DMS153 (cell line): ENCODE measurements at places on chromosomes 5 and 9.

DNA sequence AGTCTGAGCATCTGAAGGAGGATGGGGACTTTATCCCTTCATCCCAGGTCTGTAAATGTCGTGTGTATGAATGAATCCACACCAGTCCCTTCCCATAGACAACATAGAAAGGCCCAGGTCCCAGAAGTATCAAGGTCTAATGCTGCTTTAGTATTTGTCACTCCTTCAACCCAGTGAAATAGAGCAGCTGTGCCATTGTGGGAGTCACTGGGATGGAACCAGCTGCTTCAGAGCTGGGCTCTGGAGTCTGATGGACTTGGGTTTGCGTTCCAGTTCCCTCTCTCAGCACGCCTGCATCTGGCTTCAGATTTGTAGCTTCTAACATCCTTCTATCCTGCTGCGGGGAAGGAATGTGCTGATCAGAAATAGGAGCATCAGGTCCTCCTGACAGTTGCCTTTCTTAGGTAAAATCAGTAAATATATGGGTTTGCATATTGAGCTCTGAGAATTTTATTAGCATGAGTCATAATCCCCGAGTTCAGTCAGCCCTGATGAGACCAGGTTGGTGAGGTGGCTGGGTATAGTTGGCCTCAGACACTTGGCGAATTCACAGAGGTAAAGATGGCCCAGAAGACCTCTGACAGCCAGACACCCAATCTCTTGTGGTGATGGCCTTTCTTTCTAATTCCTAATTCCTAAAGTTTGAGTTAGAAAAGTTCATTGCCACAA lies 10.1 kb downstream of the ACO1 start:
- DNase-seq: no peak

DNA sequence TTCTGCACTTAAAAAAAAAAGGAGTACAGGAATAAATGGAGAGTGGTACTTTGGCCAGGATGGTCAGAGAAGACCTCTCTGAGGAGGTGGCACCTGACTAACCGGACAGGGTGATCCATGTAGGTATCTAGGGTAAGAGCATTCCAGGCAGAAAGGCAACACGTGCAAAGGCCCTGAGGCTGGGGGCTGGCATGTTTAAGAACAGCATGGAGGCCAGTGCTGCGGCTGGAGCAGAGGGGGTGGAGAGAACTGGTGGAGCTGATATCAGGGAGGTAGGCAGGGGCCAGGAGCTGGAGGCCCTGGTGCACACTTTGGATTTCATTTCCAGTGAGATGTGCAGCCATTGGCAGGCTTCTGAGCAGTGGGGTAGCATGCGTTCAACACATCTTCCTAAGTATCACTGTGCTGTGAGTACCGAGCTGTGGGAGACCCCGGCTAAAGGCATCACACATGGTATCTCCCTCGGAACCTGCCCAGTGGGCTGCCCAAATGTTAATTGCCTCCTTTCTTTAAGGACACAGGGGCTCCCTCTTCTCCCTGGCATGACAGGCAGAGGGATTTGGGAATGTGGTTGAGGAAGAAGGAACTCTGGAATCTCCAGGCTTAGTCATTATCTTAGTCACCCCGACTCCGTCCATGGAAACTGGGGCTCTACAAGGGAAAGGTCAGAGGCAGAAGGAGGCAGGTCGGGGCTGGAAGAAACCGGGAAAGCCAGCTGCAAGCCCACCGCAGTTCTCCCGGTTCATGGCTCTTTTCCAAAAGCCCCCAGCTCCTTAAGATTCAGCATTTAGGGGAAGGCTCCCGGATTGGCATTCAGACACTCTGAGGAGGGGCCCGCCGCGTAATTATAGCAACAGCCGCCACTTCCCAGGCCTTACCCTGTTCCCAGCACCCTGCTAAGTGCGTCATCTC lies 18.6 kb downstream of the SLC6A7 start:
- no peak for DNase-seq

DNA sequence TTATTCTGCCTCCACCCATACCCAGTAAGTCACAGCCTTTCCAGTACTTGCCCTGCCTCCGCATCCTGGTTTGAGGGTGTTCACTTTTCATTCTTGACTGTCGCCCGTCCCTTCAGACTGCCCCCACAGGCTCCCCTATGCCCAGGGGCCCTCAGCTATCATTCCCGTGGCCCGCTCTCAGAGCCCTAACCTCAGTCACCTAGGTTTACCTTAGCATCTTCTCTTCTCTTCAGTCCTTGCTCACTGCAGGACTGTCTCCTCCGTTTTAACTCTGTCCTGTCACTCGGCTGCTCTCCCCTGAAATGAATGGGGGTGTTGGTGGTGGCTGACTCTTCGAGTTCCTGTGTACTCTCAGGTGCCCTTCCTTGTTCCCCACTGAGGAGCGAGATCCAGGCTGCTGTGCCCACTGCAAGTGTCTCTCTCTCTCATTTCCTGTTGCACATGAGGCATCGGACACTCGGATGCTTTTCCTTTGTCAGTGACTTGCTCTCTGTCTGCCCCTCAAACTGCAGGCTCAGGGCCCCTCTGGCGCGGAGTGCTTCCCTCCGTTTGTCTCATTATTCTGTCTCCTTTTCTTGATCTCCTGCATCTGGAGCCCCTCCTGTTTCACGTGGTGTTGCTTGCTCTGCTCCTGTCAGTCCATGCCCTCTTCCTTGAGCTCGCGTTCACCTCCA lies 89.8 kb downstream of the CACNA1B start:
- DNase-seq: no peak

DNA sequence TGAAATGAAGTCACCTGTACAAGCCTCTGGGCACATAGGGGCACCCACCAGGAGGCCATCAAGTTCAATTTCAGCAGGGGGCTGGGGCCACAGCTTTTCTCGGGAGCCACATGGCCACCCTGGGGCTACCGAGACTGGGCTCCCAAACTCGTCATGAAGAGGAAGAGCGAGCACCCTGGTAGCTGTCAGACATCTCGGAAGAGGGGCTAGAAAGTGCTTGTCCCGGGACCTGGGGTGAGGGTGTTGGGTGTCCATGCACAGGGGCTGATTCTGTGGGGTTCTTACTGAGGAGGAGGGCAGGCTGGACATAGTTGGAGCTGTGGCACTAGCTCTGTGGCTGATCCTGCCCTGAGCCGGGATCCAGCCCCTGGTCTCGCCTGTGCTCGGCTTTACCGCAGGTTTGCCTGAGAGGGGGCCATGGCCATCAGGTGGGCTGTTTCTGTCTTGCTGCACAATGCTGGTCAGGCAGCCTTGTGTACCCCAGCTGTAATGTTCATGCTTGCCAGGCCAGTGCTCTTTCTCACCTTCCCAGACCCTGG lies 70.3 kb downstream of the PHF2 start:
- DNase-seq: no peak

DNA sequence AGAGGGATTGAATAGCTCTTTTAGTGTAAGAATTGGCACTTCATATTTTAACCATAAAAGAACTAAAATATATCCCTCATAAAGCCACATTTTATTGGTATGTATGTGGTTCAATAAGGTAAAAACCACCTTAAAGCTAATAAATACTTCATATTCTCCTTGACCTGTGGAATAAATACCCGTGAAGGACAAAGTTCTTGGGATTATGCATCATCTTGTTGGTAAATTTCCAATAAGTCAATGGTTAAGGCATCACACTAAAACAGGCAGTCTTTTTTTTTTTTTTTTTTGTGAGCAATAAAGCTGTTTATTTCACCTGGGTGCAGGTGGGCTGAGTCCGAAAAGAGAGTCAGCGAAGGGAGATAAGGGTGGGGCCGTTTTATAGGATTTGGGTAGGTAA lies 161.9 kb downstream of the SNCAIP start:
- DNase-seq: no peak

DNA sequence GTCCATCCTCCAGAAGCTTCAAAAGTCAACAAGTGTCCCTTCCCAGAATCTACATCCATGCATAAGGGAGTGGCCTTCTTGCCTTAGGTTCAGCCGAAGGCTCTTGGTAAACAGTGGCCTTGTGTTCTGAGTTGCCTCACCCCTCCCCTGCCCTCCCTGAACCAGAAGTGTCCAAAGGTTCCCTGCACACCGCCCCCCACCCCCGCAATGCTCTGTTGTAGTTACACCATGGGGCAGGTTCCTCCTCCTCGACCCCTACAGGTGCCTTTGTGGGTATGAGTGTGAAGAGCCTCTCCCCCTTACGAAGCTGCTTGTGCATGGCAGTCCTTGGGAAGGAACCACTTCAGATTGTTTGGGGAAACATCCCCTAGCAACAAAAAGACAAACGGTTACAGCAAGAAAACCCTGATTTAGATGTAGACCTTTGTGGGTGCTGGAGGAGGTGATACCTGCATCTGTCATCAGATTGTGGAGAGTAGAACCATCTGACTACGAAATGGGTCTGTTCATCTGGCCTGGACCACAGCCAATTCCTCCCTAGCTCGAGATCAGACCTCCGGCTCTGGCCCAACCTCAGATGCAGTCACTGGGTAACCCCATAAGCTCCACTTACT lies 7.1 kb downstream of the SPACA9 start:
- DNase-seq: no peak

GRCh38 chr9:127035423-127035822 lies 87.0 kb downstream of the ANGPTL2 start:
- no peak for DNase-seq

- DNase-seq: no peak
Observed at GRCh38 chr5:155394727-155395126, 381.2 kb downstream of the KIF4B start.

GRCh38 chr9:15182730-15183129 lies 124.3 kb downstream of the TTC39B start:
- no peak for DNase-seq

DNA sequence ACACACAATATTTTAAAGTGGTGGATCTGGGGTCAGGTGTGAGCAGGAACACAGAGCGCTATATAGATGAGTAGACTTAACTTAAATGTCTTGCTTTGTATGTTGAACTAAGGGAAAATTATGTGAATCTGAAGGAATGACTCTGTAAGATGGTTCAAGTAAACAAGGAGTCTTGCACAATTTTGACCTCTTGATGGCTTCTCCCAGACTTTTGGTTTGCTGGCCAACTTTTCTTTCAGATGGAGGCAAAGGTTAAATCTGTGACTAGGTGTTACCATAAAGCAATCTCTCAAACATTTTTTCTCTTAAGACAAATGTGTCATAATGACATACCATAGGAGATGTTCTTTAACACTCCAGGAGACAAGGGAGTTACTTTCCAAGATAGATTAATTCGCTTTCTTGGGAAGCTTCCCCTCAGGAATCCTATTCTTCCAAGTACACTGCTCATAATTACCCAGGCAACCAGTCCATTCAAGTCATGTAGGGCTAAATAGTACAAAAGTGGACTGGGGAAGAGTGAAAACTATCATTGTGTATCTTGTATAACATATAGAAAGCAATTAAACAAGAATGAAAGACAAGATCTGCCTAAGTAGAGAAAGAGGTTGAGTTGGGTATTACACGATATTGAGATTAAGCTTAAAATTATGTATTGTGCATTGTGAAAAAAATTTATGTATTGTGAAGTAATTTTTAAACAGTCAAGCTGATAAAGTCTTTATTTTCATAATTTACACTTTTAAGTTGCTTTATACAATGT lies 60.3 kb upstream of the SLC27A6 start:
- DNase-seq: no peak

GRCh38 chr9:81771571-81771970 lies 82.2 kb upstream of the TLE1 start:
- no peak for DNase-seq

- DNase-seq: no peak
Observed at GRCh38 chr5:16051246-16051755, 128.3 kb downstream of the MARCHF11 start.

GRCh38 chr9:4939118-4939561 lies 45.9 kb upstream of the JAK2 start:
- DNase-seq: no peak

DNA sequence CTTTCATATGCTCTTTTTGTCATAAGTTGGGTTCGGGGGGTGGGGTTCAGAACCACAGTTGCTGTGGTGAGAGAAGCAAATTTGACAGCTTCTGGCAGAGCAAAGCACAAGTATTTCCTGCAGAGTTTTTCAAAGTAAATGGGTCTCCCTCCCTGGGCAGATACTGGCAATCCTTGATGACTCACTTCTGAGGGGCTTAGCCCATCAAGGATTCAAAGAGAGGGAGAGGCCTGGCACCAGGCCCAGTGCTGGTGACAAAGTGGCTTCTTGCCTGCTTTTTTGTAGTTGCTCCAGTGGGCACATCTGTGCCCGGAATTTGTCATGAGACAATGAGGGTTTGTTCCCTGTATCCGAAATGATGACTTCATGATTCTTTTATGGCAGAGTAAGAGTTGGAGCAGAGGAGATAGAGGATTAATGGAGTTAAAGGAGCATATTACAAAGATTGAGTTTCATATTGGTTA lies 46.6 kb upstream of the TNC start:
- DNase-seq: no peak

- peak; percentile 90 for DNase-seq
Observed at GRCh38 chr5:68545636-68546295, 330.2 kb downstream of the PIK3R1 start.

DNA sequence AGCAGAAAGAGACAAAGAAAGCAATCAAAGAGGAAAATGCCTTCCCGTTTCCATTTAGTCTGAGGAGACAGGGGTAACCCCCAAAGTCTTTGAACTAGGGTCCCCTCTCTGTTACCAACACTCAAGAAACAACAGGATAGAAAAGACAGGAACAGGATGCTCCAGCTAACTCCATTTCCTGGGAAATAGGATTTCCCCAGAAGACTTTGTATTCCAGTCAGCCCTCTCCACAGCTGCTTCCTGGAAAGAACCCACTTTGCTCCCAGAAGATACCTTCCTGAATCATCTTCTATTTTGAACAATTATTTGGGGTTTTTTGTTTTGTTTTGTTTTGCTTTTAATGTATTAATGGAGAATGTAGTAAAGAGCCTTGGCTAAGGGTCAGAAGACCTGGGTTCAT lies 56.0 kb downstream of the KLHL3 start:
- no peak for DNase-seq

- DNase-seq: no peak
Observed at GRCh38 chr5:72472031-72472430, 35.2 kb downstream of the ZNF366 start.

DNA sequence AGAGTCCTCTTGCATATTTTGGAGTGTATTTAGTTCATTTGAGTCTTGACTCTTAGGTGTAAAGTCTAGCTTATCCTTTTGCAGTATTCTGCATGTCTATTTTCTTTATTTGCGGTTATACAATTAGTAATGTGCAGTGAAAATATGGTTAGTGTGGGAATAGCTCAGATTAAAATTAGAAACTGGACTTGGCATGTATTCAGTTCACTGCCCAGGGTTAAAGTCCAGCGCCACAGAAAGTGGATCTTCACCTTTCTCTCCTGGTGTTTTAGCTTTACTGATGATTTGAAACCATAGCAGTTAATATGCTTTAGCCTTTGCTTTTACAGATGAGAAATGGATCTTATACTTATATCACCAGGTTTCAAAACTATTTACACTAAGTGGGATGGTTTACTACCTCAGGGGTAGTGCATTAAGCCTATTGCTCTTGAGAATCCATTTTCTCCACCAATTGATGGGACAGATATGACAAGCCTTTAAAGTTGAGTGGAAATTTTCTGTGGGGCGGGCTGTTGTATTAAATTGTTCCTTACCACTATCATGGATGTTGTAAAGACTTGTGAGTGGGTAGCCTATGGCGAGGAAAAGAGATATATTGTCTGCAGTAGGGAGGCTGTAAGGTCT lies 48.9 kb downstream of the PBX3 start:
- no peak for DNase-seq

- no peak for DNase-seq
Observed at GRCh38 chr9:33117796-33118195, 41.3 kb upstream of the SMU1 start.

- peak; percentile 54 for DNase-seq
Observed at GRCh38 chr9:13279284-13280141, at the start of gene MPDZ. TSS of gene MPDZ (minus strand) at chr9:13279692. CDS start at chr9:13250315, 29,377 bp downstream.

GRCh38 chr9:75429531-75430475 lies 341.5 kb downstream of the OSTF1 start:
- no peak for DNase-seq
